D341Med (cell line): ENCODE measurements at places on chromosomes 13 and 19.
A peak's percentile ranks its signal among the peaks of the same experiment; 100 is the strongest.

DNA sequence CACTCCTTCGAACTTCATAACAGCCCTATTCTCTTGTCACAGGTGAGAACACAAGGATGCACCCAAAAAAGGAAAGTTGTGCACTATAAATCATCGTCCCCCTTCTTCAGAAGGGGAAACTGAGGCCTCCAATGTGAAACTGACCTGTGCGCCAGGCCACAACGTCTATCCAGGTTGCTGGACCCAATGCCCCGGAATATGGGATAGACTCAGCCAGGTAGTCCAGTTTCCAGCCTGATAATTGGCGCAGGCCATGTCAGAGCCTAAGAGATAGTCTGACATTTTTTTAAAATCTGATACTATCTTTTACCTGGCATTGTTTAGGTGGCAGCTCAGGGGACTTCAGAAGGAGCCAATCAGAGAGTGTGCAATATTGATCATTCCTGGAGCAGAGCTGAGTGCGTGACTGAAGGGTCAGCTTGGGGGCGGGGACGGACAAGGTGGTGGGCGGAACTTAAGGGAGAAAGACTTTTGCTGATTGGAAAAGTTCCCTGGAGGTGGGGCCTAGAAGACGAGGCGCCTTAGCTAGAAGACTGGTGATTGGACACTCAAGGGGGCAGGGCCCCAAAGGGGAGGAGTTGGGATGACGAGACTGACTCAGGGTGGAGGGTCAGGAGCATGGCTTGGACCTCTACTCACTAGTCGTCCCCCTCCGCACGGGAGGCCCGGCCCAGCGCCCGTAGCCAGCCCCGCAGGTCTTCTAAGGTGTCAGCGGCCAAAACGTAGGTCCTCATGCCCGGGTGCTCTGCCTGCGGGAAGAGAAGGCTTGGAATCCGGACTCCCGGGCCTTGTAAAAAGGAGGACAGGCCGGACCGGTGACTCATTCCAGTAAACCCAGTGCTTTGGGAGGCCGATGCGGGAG lies 8.5 kb downstream of the PLEKHA4 start:
- no peak for DNase-seq

- DNase-seq, result no peak
Observed at GRCh38 chr13:52383366-52383765, 22.6 kb downstream of the THSD1 start.

- no peak for DNase-seq
Observed at GRCh38 chr19:48962029-48962848, 2.9 kb upstream of the FTL start.

GRCh38 chr19:5131506-5132205 lies 162.7 kb downstream of the KDM4B start:
- no peak for DNase-seq

GRCh38 chr19:31497709-31498108 lies 148.5 kb upstream of the TSHZ3 start:
- DNase-seq, result no peak

- no peak for DNase-seq
Observed at GRCh38 chr13:72983085-72983768, 75.6 kb upstream of the KLF5 start.

DNA sequence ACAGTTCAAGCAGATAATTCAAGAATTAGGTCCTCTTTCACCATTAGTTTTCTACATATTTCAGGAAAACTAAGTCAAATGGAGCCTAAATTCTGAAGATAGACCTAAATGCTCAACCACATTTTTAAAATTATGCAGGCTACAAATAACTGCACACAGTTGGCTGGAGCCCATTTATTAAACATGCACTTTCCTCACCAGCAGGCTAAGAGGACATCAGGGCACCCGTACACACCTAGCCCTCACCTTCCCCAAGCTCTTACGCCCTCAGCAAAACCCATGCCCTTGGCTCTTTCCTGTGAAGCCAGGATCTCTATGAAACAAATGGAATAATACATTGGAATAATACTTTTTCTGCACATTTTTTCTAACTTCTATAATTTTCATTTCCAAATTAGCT lies 18.2 kb downstream of the IRS2 start:
- no peak for DNase-seq

DNA sequence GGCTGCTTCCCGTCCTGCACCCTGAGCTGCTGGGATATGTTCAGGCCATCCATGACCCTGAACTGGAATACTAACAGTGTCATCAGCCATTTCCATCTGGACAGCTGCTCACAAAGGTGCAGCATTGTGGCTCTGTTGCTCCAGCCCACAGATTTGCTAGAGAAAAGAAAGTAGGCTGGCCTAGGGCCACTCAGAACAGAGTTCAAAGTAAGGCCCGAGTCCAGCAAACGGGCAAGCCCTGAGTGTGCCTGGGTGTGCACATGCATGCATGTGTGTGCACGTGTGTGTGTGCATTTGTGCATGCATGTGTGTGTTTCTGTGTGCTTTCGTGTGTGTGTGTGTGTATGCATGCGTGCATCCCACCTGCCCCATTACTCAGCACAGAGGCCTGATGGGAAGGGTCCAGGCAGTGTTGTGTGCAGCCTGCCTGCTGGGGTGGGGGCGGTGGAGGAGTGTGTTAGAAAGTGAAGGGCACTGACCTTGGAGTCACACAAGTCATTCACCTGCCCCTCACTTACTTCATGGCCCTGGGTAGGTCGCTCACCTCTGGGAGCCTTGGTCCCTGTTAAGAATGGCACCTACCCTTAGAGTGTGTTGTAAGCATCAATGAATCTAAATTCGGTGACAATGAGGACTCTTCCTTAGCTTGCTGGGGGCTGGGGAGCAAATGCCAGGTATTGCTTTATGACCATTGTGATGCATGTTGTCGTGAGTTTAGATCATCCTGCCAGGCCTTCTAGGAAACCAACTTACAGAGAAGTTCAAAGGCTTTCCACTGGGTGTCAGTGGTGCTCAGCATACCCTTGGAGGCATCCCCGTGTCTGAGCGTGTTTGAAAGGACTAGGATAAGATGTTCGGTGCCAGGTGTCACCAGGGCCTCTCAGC lies 53.2 kb downstream of the GPR12 start:
- DNase-seq, result peak; percentile 79

DNA sequence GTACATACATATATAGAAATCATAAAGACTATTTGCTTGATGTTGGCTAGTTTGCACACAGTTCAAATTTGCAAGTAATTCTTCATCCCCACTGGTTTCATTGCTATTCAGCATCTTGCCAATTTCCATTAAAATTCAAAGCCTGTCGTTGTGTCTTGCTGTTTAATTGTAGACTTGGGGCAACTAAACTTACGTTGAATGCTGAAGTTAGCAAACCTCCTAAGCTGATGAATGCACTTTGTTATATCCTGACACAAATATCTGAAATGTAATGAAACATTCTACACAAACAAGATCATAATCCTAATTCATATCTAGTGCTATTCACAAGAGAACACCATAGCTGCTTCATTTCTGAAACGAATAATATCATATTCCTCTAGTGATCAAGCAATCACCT lies 381.2 kb downstream of the ITGBL1 start:
- DNase-seq, result no peak

GRCh38 chr13:45209229-45209628 lies 8.4 kb upstream of the KCTD4 start:
- no peak for DNase-seq

DNA sequence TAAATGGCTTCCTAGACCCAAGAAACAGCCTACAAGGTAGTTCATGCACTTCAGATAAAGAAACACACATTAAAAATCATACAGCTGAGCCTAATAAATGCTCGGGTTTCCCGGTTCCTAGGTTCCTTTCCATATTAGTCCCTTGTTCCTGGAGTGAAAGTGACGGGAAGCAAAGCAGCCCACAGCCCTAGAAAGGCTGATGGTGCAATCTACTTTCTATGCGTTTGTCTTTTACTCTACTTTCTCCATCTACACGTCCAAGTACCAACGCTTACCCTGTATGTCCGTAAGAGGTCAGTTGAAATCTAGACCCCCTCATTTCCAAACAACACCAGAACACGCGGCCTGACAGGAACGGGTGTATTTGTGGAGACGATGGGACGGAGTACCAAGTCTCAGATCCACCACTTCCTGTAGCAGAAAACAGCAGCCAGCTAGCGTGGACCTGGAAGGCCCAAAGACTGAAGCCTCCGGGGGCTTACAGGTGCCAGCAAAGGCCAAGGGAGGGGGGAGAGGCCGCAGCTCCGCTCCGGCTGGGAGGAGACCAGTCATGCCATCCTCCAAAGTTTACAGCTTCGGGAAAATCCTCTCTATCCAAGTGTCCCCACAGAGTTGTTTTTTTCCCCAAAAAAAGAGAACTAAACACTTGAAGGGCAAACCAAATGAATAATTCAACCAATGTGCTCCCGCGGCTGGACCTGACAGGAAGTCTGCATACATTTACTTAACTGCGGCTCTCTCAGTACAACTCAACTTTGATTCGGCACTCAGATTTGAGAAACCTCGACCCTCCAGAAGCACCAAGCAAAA lies 34.1 kb downstream of the STK24 start:
- no peak for DNase-seq

GRCh38 chr19:13920940-13921747 lies 15.1 kb downstream of the CC2D1A start:
- no peak for DNase-seq

DNA sequence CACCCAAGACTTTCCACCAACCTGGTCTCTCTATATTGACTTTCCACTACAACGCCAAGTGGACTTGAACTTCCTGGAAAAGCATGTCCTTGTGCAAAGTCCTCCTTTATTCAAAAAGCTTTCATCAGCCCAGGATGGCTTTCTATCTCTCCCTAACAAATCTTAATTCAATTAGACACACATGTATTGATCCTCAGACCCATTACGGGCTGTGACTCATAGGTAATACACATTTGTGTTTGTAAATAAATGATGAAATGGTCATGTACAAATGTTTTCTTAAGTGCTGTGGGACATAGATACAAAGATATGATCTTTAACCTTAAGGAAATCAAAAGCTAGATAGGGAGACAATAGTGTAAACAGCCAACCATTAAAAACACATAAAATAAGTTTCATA lies 1189.7 kb downstream of the EFNB2 start:
- DNase-seq, result no peak

- DNase-seq, result no peak
Observed at GRCh38 chr13:88472316-88472715, 801.1 kb downstream of the SLITRK5 start.

- DNase-seq, result no peak
Observed at GRCh38 chr19:51743405-51743804, 8.3 kb downstream of the FPR1 start.

DNA sequence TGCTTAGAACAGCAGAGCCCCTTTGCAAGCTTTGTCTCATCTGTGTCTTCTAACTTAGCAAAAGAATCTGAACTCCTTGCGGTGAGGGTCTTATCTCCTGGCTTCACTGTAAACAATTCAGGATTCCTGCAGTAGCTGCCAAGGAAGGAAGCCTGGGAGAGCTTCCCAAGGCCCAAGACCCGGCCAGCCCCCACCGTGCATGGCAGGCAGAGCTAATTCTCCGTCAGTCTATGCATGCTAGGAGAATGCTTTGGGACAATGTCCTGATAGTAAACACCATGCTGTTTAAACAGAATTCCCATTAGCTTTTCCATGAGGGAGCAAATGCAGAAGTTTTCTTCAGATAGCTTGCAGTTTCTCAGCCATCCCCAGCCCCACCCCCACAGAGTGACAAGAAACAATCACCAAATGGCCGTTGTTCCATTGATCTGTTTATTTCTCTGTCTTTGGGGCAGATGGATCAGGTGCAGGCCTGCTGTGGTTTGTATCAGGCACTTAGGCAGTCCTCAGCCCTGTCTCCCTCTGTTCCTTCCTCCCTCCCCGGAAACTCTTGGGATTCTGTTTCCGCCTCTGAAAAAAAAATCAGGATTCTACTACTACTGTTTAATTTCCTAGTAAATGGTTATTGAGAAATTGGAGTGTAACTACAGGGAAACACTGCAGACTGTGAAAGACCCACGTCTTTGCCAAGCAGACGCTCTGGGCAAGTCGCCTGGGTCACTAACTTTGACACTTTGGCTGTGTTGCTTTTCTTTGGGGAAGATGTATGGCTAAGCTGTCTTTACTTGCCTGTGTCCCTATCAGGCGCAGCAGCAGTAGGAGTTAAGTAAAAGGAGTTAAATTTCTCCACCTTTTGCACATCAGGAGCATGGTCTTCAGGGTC lies 40.7 kb upstream of the SPATA13 start:
- no peak for DNase-seq

DNA sequence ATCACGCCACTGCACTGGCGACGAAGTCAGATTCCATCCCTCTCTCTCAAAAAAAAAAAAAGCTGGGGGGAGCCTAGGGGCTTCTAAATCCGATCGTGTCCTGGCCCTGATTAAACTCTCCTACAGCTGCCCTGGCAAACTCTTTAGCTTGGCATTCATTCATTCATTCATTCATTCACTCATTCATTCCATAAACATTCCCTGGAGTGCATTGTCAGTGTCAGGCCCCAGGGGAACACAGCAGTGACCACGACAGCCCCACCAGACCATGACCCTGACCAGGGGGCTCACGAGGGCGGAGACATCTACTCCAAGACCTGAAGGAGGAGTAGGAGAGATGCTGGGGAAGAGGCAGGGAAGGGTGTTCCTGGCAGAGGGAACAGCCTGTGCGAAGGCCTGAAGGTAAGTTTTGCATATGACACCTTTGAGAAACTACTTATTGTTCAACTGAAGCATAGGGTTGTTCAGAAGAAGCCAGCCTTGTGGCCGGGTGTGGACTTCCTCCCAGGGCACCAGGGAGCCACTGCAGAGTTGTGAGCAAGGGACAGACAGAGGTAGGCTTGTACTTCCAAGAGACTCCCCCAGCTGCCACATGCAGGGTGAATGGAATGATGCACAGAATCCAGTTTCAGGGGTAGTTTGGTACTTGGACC lies 24.5 kb downstream of the CEACAM16 start:
- no peak for DNase-seq

DNA sequence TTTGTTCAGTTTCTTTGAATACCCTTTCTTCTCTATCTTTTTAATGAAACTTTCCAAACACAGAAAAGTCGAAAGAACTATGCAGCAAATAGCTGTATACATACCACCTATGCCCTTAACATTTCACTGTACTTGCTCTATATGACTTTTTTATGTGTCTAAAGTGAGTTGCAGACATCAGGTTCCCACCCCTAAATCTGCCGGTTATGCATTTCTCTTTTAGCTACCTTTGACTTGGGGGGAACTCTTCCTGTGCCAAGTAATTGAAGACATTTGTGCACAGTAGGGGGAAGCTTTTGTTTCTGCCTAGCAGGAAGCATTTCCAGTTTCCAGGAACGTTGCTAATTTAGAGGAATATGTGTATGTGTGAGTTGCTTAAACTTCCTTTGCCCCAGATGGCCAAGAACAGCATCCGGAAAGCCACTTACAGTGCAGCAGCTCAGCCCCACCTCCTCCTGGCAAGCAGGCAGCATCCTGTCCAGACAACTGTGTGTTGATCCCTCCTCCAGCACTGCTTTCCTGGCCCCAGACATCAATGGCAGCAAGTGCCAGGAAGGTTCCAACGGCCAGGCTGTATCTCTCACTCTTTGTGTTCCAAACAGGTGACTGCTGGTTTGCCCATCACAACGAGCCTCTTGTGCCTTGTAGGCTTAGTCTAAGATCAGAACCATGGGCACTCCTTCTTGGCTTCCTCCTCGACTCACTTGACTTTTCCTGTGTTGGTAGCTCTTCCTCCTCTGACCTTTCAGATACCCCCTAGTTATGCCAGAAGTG lies 14.7 kb upstream of the GRAMD1A start:
- DNase-seq, result no peak

GRCh38 chr19:7907122-7907521 lies 3.4 kb downstream of the MAP2K7 start:
- DNase-seq, result no peak

GRCh38 chr19:51503896-51504295 lies 2.3 kb upstream of the SIGLEC12 start:
- DNase-seq, result no peak

GRCh38 chr19:49677231-49677900 lies at the start of gene PRMT1:
Gene PRMT1, plus strand, starts transcription at chr19:49677271. Its CDS starts 10 bp downstream, at chr19:49677281.
- peak; percentile 67 for DNase-seq
